HepG2 (cell line): ENCODE measurements at places on chromosomes 2 and 18. TPM values are rescaled to one million over a fixed set of nuclear protein-coding genes. Genes with fewer than 3 reads are reported as not detected.

Gene TANC1
- total RNA-seq: 2.3 and 2.8 TPM in 2 replicates

Gene SAG
- total RNA-seq: not detected in 2 replicates

Gene DSC2
- 19.6 and 24.9 TPM in 2 replicates for total RNA-seq

Gene APOB
- 2,017 and 2,515 TPM in 2 replicates for total RNA-seq

Gene DNMT3A
- 29.1 and 39.4 TPM in 2 replicates for total RNA-seq

Gene DLGAP1
- not detected in 2 replicates for total RNA-seq

Gene TYW5
- 14.6 and 14.8 TPM in 2 replicates for total RNA-seq

Gene CHRND
- 0.10 TPM in 1 of 2 replicates, not detected in the other for total RNA-seq

Gene CCDC74B
- 0.11 TPM in 1 of 2 replicates, not detected in the other for total RNA-seq

Gene CRYGC
- 0.27 TPM in 1 of 2 replicates, not detected in the other for total RNA-seq

Gene SNTG2
- not detected in 2 replicates for total RNA-seq

Gene EEF1B2
- total RNA-seq: 1,731 and 2,041 TPM in 2 replicates

Gene CXCR4
- 0.29 and 0.55 TPM in 2 replicates for total RNA-seq

Gene EIPR1
- total RNA-seq: 70.0 and 92.3 TPM in 2 replicates

Gene AKAIN1
- not detected in 2 replicates for total RNA-seq

Gene RNF144A
- total RNA-seq: 16.5 and 20.8 TPM in 2 replicates

Gene IGFBP2
- total RNA-seq: 0.45 and 2.0 TPM in 2 replicates

Gene TMEM247
- total RNA-seq: not detected in 2 replicates
